ENCODE measurements at places on chromosomes 4 and X.

GRCh38 chrX:115709039-115709438 lies 148.1 kb downstream of the PLS3 start:
- no peak for DNase-seq

DNA sequence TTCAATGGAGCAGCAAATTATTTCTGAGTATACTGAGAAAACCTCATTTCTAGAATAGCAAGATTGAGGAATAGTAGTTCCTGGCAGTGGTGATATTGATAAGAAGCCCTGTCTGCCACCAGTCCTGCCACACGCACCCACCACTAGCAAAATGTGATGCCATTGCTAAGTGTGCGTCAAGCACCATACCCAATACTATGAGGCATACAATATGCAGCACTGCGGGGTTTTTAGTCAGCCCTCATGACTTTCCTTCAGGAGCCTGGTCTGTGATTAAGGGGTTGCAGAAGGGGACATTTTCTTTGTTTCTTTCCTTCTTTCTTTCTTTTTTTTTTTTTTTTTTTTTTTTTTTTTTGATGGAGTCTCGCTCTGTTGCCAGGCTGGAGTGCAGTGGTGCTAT lies 128.7 kb upstream of the USP38 start:
- DNase-seq = no peak

DNA sequence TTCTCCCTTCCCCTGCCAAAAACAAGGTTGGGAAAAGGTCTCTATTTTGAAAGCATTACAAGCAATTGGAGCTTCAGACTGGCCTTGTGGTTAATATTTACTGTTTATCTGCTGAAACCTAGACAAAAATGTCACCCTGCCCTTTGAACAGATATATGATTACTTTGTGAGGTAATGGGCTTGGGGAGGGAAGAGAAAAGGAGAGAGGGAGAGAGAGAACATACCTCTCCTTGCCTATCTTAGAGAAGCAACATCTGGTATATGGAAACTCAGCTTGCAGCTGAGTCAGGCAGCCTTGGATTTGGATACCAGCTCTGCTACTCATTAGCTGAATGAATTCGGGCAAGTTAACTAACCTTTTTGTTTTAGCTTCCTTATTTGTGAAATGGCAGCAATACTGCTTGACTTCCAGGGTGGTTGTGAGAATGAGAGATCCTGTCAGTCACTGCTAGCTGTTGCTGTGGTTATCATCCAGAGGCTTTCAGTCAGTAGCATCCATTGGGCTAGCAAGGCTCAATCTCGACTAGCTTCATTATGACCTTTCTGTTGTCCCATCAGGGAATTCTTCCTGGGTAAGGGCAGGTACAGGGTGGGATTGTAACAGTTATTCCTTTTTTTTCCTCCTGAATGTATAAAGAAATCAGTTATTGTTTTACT lies 41.1 kb downstream of the ZFX start:
- DNase-seq = no peak

- DNase-seq = peak; percentile 33
Measured at GRCh38 chr4:2535376-2536192, 863 bp upstream of the FAM193A start.

GRCh38 chr4:53702334-53703266 lies 111.3 kb upstream of the LNX1 start:
- peak; percentile 14 for DNase-seq

GRCh38 chr4:7108046-7108625 lies 40.3 kb upstream of the GRPEL1 start:
- DNase-seq = no peak

- DNase-seq = no peak
Measured at GRCh38 chr4:3671571-3672464, 94.4 kb upstream of the ADRA2C start.

DNA sequence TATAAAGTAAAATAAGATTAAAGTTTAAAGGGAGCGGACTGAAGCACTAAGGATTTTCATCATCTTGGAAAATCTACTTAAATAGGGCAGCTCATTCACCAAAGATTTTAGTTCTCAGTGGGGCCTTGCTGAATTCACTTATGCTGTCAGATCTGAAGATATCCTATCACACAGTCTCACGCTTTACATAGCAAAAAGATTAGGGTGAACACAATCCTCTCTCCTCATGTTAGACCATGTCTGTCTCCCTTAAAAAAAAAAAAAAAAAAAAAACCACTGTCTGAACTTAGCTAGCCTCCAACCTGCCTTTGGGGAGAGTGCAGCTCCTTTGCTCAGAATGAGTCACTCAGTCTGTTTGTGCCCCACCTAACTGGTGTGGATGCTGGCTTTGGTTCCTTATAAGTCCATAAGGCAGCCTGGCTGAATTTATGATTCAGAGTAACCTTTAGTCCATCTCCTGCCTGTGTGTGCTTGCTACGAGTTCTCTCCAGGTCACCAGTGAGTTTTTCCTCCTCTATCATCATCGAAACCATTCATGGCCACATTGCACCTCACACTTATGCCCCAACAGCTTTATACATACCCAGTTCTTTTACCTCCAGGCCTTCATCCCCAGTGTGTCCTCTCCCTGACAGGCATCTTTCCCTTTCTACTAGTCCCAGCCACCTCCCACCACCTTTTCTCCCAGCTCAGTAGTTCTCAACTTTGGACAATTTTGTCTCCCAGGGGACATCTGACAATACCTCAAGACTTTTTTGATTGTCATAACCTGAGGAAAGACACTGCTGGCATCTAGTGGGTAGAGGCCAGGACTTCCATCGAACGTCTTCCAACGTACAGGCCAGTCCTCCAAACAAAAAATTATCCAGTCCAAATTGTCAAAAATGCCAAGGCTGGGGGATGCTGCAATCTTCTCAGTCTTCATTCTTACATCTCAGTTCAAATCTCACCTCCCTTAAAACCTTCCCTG lies 220.7 kb upstream of the EMCN start:
- no peak for DNase-seq

DNA sequence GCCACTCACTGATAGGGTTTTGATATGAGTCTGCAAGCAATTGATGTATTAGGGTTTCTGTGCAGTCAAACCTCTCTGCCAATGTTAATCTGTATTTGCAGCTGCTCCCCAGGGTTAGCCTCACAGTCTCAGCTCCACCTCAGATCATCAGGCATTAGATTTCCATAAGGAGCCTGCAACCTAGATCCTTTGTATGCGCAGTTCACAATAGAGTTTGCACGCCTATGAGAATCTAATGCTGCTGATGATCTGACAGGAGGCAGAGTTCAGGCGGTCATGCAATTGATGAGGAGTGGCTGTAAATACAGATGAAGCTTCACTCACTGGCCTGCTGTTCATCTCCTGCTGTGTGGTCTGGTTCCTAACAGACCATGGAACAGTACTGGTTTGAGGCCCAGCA lies 280.6 kb downstream of the PAPSS1 start:
- DNase-seq = no peak

- DNase-seq = no peak
Measured at GRCh38 chr4:144757969-144758368, 112.0 kb downstream of the HHIP start.

GRCh38 chr4:70927502-70928137 lies 25.5 kb downstream of the MOB1B start:
- no peak for DNase-seq

DNA sequence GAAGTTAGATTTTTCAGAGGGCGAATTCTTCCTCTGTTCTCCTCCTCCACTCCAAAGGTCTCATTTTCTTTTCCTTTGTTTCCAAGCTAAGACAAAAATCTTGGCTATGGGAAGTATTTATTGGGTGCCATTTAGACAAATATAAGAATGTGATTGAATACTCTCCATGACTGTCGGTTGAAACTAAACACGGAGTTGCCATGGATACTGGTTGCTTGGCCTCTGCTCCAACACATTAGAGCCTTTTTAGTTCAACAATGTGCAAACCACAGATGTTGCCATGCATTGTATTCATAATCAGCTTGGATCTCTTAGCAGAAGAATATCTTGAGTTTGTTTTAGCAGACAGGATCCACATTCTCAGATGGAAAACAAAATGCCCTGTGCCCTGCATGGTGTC lies 366.5 kb upstream of the LCORL start:
- no peak for DNase-seq

- no peak for DNase-seq
Measured at GRCh38 chr4:127660284-127660885, 27.6 kb downstream of the INTU start.

DNA sequence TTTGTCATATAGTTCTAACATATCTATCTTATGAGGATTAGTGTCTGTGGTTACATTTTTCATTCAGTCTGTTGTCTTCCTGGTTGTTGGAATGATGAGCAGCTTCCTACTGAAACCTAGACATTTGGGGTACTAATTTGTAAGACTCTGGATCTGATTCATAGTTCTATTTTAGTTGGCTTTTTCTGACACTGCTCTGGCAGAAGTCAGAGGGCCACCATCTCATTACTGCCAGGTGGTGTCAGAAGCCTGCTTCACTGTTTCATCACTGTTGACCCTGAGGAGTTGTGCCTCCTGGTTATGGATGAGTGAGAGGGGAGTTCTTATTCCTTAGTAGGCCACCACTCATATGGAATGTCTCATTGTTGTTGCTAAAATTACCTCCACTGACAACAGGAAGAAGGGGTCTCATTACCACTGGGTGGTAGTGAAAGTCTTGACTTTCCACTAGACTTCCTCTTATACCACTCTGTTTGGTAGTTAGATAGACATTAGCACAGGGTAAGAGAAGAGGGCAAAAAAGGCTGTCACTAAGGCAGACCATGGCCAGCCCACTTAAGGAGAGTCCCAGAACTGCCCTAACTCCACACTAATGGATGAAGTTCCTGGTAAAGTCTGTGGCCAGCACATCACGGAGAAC lies 395.2 kb downstream of the SPOCK3 start:
- DNase-seq = no peak

DNA sequence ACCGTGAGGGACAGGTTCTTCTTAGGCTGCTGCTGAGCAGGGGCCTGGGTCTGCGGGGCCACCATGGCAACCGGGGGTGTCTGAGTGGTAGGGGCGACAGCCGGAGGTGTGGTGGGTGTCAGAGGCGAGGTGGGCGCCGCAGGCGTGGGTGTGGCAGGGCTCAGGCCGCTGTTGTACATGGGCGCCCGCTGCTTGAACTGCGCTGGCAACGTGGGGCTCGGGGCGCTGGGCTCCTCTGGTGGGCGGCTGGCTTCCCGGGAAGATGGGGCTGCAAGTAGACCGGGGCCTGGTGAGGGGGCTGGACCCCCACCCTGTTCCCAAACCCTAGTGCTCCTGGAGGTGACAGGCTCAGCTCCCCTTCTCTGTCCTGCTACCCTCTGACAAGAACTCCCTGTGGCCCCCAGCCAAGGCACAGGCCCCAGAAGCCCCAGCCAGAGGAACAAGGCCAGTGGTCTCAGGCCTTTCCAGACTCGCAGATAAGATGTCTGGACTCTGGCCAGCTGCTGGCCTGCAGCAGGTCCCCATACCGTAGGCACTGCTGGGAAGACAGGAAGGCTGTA lies 24.8 kb downstream of the NELFA start:
- DNase-seq = no peak

GRCh38 chr4:98741952-98742351 lies 83.5 kb upstream of the TSPAN5 start:
- no peak for DNase-seq

DNA sequence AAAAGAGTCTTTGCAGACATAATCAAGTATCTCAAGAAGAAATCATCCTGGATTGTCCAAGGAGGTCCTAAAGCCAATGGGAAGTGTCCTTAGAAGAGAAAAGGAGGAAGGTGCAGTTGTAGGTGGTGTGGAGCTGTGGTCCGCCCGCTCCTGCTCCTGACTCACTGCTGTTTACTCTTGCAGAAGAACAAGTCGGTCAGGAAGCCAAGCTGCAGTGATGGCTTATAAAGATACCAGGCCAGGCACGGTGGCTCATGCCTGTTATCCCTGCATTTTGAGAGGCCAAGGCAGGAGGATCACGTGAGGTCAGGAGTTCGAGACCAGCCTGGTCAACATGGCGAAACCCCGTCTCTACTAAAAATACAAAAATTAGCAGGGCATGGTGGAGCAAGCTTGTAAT lies 66.4 kb upstream of the ATP6AP2 start:
- DNase-seq = no peak

DNA sequence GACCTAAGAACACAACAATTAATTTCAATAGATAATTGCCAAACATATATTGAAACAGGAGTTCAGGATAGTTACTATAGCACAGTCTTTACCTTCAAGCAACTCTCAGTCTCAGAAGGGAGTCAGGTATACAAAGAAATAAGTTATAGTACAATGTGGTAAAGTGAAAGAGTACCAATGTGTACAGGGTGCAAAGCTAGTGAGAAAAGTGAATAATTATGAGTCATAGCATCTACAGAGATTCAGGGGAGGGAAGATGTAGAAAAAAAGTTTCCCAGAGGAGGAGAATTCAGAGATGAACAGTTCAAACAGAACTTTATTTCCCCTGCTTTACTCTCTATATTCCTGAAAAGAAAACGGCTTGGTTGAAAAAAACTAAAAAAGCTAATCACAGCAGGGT lies 22.7 kb upstream of the DKK2 start:
- no peak for DNase-seq

- no peak for DNase-seq
Measured at GRCh38 chr4:185822791-185823190, 10.8 kb upstream of the SORBS2 start.

DNA sequence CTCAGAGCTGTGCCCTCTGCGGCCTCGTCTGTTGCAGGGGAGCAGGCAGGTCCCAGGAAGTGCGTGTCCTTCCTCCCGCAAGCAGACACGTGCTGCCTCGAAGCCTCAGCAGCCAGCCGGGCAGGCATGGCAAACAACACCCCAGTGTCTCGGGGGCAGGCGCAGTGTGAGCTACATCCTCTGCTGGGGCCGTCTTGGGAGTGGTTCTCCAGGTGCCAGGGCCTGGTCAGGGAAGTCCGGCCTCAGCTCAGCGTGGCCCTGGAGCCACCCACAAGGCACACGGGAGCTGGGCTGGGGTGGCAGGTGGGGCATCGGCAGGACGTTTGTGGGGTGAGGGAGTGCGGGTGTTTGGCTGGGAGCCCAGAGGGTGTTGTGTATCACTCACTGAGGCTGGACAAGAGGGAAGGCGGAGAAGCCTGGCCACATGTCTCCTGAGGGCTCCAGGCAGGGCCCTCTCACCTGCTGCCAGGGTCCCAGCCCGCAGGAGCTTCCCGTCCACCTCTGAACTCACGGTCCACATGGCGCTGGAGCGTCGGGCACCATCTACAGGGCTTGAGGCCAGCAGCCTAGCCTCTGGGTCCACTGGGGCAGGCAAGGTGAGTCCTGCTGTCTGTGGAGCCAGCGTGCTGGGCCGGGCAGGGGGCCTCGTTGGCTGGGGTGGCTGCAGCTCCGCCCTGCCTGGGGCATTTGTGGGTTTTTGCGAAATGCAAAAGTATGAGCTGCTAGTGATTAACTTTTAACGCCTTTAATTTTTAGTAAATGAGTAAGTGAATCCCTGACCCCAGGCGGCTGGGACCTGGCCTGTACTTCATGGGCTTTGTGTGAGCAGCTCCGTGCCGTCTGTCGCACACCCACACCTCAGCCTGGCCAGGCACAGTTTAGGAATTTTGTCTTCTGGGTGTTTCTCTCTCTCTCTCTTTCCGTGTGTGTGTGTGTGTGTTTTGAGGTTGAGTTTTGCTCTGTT lies 17.3 kb upstream of the UVSSA start:
- DNase-seq = no peak

GRCh38 chr4:168831585-168831918 lies 178.5 kb downstream of the CBR4 start:
- no peak for DNase-seq

GRCh38 chr4:37758226-37758625 lies 68.3 kb upstream of the PGM2 start:
- DNase-seq = no peak

GRCh38 chr4:139521754-139522401 lies 34.1 kb downstream of the SETD7 start:
- peak; percentile 51 for DNase-seq
